BE2C (cell line): ENCODE measurements at places on chromosomes 1 and 21.

DNA sequence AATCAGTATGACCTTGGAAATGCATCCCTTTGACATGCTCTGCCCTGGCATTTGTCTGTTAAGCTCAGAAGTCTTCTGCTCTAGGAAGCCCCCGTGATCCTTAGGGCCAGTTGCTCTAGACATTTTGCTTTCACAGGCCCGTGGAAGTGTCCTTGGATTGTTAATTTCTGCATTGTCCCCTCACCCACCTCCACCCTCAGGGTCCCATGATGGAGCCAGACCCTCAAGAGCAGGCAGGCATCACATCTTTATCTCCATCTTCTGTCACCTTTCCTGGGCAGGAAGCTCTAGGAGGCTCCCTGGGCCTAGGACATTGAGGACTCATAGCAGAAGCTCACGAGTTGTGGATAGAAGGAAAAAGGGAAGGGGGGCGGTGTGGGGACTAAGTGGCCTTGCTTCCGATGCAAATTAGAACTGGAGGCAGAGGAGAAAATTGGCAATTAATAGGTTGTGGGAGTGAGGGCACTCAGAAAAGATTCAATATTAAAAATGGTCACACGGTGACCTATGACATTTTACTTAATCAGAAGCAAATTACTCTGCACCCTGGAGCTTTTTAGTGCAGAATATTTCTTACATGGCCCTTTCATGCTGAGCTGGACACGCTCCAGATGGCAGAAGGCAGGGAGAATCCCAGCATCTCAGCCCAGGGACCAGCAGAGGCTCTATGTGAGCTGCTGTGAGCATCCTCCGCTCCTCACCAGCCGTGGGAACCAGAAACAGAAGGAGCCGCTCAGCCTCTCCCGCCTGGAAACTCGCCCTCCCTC, 185.0 kb downstream of the MATN1 start:
- no peak for DNase-seq

DNA sequence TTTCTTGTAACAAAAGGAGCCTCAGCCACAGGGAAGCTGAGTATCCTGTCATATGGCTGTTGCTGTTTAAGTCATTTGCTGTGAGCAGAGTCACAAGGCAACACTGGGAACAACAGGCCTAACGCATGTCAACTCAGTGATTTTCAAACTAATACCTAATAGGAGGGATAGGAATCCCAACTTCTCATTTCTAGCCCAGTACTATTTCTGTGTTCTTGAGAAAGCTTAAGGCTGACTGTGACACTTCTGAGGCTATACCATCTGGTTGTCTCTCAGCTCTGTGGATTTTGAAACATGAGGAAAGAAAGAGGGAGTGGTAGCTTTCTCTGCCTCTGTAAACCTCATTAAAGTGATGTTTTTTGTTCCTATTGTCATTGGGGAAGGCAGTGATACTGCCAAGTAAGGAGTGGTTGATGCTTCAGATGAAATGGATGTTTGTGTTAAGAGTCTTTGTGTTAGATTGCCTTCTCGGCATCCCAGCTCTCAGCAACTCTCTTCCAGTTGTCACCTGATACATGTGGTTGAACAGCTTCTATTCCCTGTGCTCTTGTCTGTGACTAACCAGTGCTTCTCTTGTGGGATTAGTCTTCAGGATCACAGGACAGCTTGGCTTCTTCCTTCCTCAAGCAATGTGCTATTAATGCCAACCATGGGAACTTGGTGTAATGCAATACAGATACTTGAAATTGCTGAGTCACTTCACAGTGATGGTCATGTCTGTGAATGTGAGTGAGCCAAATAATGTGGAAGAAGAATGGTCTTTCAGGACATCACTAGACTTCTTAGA, 166.8 kb upstream of the IVNS1ABP start:
- no peak for DNase-seq

- DNase-seq: no peak
Observed at GRCh38 chr1:241532162-241532531, at the start of gene KMO. Gene KMO (plus strand): TSS chr1:241532378. CDS start chr1:241532445, 67 bp downstream.

DNA sequence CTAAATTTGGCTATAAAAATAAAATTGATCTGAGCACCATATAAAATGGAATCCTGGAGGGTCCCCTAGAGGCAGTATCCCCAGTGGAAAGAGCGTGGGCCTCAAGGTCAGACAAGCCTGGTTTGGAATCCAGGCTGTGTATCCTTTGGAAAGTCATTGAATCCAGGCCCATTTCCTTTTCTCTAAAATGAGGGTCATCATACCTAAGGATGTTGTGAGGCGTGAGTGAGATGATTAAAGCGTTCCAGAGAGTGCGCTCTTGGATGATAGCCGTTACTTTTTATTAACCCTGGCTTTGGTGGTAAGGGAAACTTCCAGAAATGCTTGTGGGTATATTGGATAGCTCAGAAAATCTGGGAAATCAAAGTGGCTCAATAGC, 683 bp upstream of the ZNF436 start:
- DNase-seq: no peak

DNA sequence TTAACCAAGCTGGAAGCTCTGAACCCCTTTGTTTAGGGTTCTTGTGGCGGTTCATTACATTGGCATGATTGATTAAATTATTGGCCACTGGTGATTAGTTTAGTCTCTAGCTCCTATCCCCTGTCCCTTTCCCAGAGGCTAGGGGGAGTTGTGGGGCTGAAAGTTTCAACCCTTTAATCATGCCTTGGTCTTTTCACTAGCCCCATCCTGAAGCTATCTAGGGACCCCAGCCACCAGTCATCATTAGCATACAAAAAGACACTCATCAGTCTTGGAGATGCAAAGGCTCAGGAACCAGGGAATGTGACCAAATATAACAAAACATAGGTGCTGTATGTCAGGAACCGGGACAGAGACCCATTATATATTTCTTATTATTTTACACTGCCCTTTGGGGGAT, 34.7 kb upstream of the SNX27 start:
- DNase-seq: no peak

- no peak for DNase-seq
Observed at GRCh38 chr1:214174508-214175199, 106.3 kb upstream of the SMYD2 start.

DNA sequence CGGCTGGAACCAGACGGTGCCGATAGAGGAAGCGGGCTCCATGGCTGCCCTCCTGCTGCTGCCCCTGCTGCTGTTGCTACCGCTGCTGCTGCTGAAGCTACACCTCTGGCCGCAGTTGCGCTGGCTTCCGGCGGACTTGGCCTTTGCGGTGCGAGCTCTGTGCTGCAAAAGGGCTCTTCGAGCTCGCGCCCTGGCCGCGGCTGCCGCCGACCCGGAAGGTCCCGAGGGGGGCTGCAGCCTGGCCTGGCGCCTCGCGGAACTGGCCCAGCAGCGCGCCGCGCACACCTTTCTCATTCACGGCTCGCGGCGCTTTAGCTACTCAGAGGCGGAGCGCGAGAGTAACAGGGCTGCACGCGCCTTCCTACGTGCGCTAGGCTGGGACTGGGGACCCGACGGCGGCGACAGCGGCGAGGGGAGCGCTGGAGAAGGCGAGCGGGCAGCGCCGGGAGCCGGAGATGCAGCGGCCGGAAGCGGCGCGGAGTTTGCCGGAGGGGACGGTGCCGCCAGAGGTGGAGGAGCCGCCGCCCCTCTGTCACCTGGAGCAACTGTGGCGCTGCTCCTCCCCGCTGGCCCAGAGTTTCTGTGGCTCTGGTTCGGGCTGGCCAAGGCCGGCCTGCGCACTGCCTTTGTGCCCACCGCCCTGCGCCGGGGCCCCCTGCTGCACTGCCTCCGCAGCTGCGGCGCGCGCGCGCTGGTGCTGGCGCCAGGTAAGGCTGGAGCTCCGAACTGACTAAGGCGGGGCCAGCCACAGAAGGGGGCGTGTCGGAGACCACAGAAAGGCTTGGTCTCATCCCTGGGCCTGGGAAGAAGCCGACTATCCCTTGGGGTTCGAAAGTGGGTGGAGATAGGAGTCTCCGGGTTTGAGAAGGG, 486 bp downstream of the SLC27A3 start:
- peak; percentile 65 for DNase-seq

- no peak for DNase-seq
Observed at GRCh38 chr1:197965132-197965840, 48.1 kb downstream of the LHX9 start.

- no peak for DNase-seq
Observed at GRCh38 chr1:183807549-183808168, 2.7 kb downstream of the RGL1 start.

DNA sequence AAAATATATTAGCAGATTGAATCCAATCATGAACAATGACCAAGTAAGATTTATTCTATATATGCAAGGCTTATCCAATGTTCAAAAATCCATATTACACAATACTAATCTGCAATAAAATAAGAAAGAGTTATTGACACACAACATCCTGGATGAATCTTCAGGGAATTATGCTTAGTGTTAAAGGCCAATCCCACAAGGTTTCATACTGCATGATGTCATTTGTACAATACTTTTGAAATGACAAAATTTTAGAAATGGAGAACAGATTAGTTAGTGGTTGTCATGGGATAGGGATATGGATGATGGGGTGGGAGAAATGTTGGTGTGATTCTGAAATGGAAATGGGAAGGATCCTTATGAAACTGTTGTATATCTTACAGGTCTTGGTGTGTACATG, 425.7 kb downstream of the SIPA1L2 start:
- no peak for DNase-seq

DNA sequence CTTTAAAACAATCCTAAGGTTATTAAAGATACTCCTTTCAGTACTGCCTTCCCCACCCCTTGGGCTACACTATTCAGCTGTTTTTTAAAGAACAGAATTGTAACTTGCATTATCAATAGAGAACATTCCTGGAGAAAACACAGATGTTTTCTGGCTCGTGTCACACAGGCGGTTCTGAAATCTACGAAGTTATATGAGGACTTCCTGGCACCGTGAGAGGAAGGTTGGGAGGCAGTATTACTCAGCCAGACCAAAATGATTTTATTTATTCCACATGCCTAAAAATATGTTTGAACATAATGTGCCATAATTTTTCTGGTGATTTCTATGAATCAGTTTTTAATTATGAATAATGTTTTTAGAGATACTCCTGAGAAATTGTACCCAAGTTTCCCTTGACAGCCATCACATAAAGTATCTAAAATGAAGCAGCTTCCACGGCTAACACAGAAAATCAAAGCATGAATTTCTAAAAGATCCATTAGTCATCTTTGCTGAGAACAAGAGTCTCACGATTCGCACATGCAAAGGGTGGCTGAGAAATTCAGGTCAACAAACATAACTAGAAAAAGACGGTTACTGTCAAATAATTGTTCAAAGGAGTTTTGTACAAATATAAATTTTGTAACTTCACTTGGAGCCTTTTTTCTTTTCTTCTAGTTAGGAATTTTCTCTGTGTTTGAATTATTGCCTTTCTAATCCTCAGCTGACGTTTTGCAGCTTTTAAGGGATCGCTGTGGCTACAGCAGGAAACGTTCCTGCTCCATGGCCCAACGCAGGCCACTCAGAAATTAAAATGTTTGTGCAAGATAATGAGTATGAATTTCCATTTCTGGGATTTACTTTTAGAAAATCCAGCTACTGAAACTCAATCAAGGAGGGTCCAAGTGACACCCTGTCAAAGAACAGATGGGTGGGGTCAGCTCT, 8.0 kb upstream of the SIM2 start:
- DNase-seq: no peak

- no peak for DNase-seq
Observed at GRCh38 chr1:99843760-99844159, 6.4 kb upstream of the AGL start.

- no peak for DNase-seq
Observed at GRCh38 chr1:212388985-212389716, 25.5 kb downstream of the PACC1 start.

DNA sequence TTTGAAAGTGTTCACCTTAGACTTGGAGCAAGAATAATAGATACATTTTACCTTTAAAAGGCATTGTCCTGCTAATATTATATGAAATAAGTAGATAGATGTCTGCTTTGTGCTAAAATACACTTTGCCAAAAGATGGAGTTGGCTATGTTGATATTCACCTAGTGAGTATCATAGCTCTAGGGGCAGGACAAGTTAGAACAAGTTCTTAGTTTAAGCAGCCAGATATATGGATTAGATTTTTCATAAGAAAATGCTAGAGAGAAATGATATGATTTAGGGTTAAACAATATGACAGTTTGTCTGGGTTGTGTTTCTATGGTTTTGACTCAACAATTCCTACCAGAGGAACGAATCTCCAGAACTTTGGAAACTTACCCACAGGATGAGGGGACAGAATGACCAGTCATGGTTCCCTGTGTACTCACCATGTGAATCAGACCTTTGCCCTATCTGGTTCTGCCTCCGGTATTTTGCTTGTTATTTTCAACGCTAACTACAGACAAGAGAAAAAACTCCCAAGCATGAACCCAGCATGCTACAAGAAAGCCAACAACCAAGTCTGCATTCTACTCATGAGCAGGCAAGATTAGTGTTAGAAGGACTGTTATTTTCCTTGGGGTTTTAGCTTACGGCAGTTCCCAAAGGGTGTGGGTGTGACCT, 1.7 kb downstream of the F5 start:
- DNase-seq: no peak

DNA sequence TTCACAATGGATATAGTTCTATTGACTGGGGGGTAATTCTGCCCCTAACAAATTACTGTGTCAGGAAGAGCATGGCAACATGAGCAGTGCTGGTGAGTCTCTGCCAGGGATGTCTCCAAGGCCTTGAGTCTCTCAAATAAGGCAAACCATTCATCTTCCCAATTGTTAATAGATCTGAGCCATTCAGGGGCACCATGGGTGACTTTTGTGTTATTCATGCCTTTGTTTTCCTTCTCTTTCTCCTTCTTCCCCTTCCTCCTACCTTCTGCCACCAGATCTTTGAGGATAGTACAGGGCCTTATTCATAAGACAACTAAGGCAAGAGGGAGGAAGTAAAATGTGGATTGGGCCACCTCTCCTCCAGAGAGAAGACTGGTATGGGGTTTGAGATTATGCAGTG, at the start of gene RGSL1:
RGSL1 (plus strand) TSS at position 60 of the 400 bp plus-strand sequence; CDS start at position 80, 20 bp downstream.
- DNase-seq: no peak

DNA sequence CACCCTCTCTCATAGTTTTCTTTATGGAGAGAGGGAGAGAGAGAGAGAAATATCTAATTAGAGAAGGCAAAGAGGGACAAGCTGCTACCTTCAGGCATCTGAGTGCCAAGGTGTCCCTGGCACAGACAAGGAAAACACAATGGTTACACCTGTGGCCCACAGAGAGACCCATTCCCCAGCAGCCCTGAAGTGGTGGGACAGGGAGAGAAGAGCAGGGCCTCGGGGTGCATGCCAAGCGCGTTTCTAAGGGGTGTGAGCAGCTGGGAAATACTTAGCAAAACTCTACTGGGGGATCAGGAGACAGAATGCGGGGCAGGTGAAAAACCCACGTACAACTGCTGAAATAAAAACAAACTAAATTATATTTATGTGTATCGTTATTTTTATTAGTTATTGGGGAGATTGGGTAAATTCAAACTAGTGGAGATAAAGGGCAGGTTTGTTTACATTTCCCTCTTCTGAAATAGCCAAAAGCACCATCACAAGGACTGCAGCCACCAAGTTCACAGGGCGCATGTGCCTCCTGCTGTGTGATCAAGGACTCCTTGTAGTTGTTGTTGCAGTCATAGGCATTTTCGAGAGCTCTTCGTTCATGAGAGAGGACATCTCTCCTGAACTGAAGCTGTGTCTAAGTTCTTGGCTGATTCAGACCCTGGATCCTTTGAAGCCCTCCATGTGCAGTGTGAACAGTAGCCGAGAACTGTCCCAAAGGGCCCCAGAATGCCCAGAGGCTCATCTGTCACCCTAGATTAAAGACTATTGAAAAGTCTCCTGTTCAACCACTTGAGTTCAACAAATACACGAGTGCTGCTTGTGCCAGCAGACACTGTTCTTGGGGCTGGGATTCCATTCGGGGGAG, 737 bp upstream of the SERPINC1 start:
- DNase-seq: no peak
